ENCODE measurements at places on chromosomes 2 and 18.

GRCh38 chr2:177606636-177607035, 214.1 kb downstream of the AGPS start:
- DNase-seq = no peak

GRCh38 chr18:6052449-6052913, 157.2 kb upstream of the TMEM200C start:
- DNase-seq = no peak

DNA sequence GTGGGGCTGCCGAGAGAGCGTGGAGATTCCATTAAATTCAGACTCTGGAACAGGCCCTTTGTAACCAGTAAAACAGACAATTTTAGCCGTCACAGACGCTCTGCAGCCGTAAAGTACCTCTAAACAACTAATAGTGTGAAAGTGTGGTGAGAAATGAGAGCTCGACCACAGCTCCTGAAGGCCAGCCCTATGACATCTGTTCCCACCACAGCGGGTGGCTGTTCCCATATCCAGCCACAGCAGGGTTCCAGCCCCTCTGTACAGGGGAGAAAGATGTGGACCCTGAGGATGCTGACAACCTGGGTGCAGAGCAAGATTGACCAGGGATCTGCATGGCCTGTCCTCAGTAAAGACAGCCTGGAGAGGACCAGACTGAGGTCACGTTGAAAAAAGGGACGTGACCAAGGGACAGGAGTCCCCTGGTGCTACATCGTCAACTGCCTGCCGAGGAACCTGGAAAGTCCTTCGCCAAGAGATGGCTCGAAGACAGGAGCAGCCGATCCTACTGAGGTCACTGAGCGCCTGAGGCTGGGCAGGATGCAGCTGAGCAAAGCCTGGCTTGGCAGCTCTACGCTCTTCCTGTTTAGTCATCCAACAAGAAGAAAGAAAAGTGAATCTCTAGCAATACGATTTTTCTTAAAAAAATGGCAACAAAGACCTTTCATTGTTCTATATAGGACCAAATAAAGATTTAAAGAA, 831.7 kb downstream of the RNF144A start:
- DNase-seq = no peak

- DNase-seq = no peak
These were observed 32.4 kb upstream of the ATL2 start for GRCh38 chr2:38409156-38410102.

DNA sequence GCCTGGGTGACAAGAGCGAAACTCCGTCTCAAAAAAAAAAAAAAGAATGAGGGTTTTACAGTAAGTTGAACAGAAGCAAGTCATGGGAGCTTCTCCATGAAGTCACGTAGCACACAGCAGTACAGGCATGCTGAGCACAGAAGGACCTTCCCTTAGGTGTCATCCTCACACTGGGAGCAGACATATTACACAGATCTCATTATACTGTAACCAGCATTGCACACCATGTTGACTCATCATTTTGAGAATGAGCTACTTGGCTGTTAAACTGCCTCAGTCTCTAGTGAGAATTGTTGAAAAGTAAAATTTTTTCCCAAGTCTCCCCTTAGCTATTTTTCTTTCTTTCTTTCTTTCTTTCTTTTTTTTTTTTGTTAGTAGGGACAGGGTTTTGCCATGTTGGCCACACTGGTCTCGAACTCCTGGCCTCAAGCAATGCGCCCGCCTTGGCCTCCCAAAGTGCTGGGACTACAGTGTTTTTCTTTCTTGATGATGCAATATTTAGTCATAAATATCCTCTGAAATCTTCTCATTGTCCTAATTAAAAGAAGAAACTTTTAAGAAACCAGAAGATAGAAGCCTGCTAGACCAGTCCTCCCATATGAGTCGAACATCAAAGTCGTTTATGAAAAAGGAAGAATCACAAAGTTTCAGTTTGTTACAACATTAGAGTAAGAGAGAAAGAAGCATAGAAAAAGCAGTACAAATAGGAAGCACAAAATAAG, 37.9 kb upstream of the PPP1CB start:
- DNase-seq = no peak

GRCh38 chr2:47720036-47720435, 62.9 kb upstream of the MSH6 start:
- no peak for DNase-seq

GRCh38 chr2:238236571-238236970, 3.3 kb downstream of the HES6 start:
- no peak for DNase-seq

DNA sequence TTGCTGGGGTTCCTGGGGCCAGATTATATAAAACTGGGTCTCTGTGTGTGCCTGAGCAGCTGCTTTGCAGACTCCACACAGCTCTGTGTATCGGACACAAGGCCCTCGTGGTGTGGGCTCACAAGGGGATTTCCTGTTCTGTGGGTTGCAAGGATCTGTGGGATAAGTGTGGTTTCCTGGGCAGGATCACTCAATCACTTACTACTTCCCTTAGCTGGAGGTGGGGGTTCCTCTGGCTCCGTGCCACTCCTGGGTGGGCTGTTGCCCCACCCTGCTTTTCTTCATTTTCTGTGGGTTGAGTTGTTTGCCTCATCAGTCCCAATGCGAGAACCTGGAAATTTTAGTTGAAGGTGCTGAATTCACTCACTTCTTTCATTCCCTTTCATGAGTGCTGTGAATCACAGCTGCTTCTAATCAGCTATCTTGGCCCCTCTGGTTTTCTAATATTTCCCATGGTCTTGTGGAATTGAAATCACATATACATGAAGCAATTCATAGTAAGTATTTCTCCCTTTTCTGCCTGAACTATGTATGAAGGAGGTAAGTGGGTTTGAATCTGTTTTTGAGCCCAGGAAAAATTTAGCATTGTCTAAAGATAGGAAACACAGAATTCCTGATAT, 196.3 kb downstream of the DCDC2C start:
- DNase-seq = no peak

- no peak for DNase-seq
These were observed 7.2 kb upstream of the SPOPL start for GRCh38 chr2:138494265-138494966.

GRCh38 chr18:13269521-13270011, 51.0 kb downstream of the LDLRAD4 start:
- DNase-seq = no peak
